ENCODE measurements at places on chromosomes 6 and 20. TPM values are rescaled to one million over a fixed set of nuclear protein-coding genes. Genes with fewer than 3 reads are reported as not detected.

GSTA1 gene
- total RNA-seq, result 549 TPM

DNA sequence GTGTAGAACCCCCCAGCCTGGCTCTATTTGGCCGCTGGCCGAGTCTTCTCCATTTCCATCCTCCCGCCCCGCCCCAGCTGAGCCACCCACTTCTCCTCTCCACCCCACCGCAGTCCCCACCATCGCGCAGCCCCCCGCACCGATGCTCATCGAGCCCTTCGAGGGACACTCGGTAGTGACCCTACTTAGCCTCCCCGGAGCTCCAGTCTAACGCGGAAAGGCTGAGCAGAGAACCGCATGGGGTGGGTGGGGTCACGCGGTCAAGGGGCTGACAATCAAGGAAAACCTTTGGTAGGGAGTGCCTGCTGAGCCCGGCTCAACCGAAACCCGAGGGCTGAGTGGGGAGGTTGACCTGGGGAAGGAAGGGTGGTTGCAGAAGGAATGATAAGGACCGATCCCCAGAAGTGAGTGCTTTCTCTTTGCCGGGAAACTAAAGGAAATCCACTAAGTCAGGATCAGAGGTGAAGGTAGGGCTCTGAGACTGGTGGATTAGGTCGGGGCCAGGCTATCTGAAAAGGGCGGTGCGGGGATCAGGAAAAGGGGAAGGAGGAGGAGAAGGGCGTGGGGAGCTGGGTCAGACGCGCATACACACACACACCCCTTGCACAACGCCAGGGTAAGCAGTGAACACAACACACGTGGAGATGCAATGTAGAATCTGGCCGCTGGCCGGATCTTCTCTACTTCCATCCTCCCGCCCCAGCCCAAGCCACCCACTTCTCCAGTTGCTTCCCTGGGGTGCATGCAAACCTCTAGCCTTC lies 49.8 kb downstream of the CPXM1 start:
- H3K27ac ChIP-seq, result no peak overlapping the region
- no peaks in the 10 kb centered on the region for H3K36me3 ChIP-seq
- no peak overlapping the region for H3K4me3 ChIP-seq
- H3K4me1 ChIP-seq, result peaks cover 8% of the 10 kb centered on the region
- DNase-seq, result peak; percentile 59

DNA sequence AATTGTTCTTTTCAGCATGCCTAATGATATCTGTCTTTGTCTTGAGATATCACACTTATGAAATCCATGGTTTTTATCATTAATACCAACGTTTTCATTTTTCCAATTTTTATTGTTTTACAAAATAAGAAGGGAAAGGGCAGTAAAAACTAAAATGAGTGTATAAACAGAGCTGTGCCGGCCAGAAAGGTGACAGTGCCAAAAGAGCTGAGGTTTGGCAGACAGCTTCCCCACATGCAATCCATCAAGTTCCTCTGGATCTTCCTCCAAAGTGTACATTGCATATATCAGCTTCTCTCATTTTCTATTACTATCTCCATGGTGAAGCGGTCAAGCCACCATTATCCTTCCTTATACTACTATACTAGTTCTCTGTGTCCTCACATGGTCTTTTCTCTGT lies 10.1 kb upstream of the TMEM244 start:
- H3K27me3 ChIP-seq, result peaks cover 10% of the 10 kb centered on the region
- no peak overlapping the region for H3K4me3 ChIP-seq
- no peak overlapping the region for H3K27ac ChIP-seq
- no peaks in the 10 kb centered on the region for H3K4me1 ChIP-seq
- no peaks in the 10 kb centered on the region for H3K36me3 ChIP-seq

GRCh38 chr20:48066851-48067250 lies 281.6 kb upstream of the SULF2 start:
- no peaks in the 10 kb centered on the region for H3K27me3 ChIP-seq
- H3K27ac ChIP-seq, result no peak overlapping the region
- no peak overlapping the region for H3K4me3 ChIP-seq

TPD52L2 gene
- 94.2 TPM for total RNA-seq

GRCh38 chr20:51899674-51900073 lies 97.4 kb upstream of the SALL4 start:
- H3K4me3 ChIP-seq, result no peak overlapping the region
- H3K4me1 ChIP-seq, result no peaks in the 10 kb centered on the region
- no peaks in the 10 kb centered on the region for H3K27me3 ChIP-seq
- H3K27ac ChIP-seq, result no peak overlapping the region

- no peaks in the 10 kb centered on the region for H3K36me3 ChIP-seq
- H3K27me3 ChIP-seq, result no peaks in the 10 kb centered on the region
- DNase-seq, result no peak
- H3K4me1 ChIP-seq, result no peaks in the 10 kb centered on the region
- H3K27ac ChIP-seq, result no peak overlapping the region
Observed at GRCh38 chr6:134238960-134239795, 78.7 kb downstream of the SGK1 start.

GRCh38 chr6:69791065-69791471 lies 5.7 kb downstream of the LMBRD1 start:
- DNase-seq, result no peak
- H3K4me3 ChIP-seq, result no peak overlapping the region
- H3K4me1 ChIP-seq, result peaks cover 21% of the 10 kb centered on the region
- H3K27ac ChIP-seq, result no peak overlapping the region
- H3K36me3 ChIP-seq, result no peaks in the 10 kb centered on the region

GRCh38 chr6:159359581-159360297 lies 190.5 kb downstream of the FNDC1 start:
- H3K27ac ChIP-seq, result no peak overlapping the region
- no peaks in the 10 kb centered on the region for H3K36me3 ChIP-seq
- H3K4me1 ChIP-seq, result no peaks in the 10 kb centered on the region

GRCh38 chr20:63973636-63974401 lies 4.1 kb upstream of the ZNF512B start:
- no peaks in the 10 kb centered on the region for H3K27me3 ChIP-seq
- no peak overlapping the region for H3K4me3 ChIP-seq
- peak; percentile 94 for DNase-seq
- peaks cover 8% of the 10 kb centered on the region for H3K4me1 ChIP-seq
- H3K27ac ChIP-seq, result no peak overlapping the region
- H3K36me3 ChIP-seq, result no peaks in the 10 kb centered on the region

DNA sequence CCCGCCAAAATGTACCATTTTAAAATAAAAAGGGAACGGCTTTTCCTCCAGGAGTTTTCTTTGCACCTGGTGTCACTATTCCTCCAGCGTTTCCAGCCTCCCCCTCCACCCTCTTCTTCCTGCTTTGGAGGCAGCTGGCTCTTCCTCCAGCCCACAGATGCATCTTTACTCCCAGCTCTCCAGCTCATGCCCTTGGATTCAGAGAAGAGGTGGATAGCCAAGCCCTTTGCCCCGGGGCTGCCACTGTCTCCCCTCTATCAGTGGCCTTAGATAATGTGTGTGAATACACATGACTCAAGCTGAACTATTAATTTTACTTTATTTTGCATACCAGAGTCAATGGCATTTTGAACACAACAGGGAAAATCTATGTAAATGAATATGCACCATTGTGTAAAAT lies 15.3 kb upstream of the CDH4 start:
- no peaks in the 10 kb centered on the region for H3K27me3 ChIP-seq
- no peak overlapping the region for H3K27ac ChIP-seq
- no peak for DNase-seq

Data from adrenal gland (tissue), 19 donors.